NCI-H1417 (cell line): ENCODE measurements at places on chromosomes 4 and X.

DNA sequence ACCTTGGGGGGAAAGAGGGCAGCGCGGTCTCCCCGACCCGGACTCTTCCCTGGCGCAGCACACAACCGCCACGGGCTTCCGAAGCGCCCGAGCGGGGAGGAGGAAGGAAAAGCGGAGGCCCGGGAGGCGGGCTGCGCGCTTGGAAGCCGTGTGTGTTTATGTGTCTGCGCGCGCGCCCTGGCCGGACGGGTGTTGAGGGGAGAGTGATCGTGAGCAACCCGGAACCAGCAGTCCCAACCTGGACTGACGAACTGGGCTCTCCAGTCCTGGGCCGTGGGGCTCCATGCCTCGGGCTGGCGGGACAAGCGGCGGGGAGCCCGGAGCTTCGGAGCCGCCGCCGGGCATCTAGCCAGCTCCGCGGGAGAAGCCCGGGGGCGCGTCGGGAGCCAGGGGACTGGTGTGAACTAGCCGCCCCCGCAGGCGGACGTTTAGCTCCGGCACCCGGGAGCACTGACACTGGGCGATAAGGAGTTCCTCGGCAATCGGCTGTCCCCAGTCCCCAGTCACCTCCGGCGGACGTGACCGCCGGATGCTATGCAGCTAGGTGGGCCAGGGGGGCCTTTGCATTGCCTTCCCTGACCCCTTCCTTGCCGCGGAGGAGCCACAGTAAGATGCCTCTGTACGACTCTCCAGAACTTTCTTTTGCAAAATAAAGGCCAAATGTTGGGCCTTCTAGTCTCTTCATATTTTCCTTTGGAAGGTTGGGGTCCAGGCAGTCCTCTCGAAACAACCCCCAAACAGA, 74.8 kb upstream of the BCOR start:
- DNase-seq = no peak

DNA sequence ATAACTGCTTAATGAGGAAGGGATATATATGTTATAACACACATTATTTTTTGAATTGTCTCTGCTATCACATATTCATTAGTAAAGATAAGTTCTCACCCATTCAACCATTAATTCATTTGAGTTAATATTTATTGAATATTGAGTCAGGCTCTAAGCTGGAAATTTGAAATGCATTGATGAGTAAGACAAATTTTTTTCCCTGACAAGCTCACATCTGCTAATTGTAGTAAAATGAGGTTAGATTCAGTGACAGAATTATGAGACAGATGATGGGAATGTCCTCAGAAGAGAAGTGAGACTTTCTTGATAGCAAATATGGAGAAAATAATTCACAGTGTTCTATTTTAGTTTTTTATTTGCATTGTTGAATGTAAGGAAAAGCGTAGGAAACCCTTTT, 194.3 kb downstream of the SLC4A4 start:
- no peak for DNase-seq

DNA sequence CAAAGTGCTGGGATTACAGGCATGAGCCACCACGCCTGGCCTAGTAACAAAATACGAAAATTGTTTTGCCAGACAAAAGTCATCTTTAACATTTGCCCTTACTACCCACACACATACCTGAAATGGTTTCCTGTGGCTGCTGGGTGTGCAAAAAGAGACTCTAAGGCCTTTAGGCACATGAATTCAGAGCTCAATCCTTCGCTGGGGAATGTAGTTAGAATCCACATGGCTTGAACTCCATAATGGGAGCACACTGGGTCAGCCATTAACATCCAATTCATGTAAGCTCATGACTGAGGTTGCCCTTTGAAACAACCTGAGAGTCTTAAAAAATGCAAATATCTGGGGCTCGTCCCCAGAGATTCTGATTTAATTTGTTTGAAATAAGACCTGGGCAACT, 87.8 kb downstream of the HPGD start:
- DNase-seq = no peak

DNA sequence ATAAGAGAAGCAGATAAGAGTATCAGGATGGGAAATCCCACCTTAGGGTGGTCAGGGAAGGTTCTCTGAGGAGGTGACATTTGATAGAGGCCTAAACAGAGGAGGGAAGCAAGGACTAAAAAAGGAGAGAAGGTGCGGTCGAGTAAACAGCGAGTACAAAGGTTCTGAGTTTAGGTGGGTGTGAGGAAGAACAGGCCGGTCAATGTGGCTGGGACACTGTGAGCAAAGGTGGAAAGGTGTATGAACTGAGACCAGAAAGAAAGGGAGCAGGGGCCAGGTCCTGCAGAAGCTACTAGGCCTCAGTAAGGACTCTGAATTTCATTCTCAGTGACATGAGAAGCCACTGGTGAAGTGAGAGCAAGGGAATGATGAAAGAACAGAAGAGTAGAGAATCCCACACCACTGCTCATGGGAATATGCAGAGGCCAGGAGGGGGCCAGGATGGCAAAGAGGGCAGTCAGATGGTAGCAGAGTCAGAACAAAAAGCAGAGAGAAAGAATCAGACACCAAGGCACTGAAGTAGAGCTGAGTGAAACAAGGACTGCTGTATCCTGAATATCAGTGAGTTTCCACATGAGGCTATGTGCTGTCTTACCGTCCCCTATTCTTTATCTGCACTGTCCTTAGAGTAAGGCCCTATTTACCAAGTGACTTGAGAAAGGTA, 18.0 kb downstream of the PRSS48 start:
- DNase-seq = no peak

DNA sequence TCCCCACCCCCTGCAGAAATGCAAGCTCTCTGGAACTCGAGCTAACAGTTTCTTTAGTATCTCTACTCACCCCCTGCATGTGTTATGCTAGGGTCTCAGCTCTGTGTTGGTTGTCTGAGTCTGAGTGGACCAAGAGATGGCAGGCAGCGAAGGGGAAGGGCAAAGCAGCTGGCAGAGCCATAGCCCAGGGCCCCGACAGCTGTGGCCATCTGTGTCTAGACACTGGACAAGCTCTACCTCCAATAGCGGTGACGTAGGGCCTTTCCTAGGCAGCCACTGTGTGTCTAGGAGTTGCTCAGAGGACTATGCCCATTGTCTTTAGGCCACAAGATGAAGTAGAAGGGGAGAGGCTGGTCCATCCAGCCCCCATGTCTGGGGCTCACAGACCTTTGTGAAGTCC, 79.2 kb downstream of the EFNB1 start:
- DNase-seq = no peak

DNA sequence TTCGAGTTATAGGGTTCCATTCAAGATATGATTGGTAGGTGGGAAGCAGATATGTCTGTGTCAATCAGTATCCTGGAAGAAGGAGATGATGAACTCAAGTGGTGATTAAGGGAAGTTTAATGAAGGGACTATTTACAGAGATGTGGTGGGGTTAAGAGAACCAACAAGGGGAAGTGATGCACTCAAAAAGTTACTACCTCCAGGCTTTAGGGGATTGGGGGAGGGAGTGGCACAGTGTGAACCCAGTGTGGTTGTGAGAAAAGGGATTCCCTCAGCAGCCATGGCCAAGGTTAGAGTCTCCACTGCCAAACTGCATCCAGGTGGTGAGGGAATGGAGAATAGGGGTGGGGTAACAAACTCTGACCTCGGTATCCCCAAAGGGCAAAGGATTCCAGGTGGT, 27.9 kb downstream of the PKD2 start:
- DNase-seq = peak; percentile 26

GRCh38 chr4:14607578-14607977, 394.7 kb upstream of the CPEB2 start:
- no peak for DNase-seq

DNA sequence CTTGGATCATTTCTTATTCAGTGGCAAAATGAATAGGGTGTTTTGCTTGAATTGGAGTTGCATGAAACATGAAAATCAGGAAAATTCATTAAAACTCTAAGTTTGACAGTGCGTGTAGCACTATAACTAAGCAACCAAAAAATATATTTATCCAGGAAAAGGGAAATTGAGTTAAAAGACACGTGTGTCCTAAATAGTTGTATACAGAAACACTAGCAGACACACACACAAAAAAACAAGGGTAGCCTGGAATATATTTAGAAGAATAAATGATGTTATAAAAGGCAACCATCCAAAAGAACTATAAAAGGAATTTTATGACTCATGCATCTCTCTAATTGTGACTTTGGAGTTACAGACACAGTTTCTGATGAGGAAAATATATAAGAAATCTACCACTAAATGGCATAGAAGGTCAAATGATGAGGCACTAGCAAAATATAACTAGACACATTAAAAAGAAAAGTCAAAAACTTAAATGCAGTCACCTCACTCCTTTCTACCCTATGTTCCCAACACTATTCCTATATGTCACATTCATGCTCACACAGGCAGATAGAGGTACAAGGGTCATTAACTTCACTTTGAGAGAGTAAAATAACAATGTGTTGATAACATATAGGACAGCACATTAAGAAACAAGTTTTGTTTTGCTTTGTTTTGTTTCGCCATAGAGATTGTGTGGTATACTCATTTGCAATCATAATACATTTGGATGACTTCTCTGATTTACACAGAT, 793.6 kb upstream of the INTU start:
- no peak for DNase-seq

DNA sequence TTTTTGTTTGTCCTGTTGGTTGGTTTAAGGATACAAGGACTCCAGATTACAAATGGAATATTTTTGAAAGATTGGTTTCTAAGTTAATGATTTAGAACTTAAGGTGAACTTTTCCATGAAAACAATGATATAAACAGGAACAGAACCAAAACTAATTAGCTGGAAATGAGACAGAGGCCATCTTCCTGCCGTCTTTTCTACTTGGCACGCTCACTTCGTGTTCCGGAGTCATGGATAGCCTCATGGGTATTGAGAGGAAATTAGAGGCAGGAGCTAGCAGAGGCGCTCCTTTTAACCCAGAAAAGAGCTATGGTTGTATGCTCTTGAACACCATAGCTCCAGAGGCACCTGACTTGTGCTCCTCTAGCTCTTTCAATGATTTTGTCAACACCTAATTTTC, 2.4 kb downstream of the FAM241A start:
- DNase-seq = no peak

GRCh38 chrX:67961516-67961915, 417.7 kb downstream of the AR start:
- no peak for DNase-seq

- DNase-seq = no peak
These were observed 3.4 kb downstream of the SEPTIN11 start for GRCh38 chr4:76952656-76953582.

GRCh38 chrX:42837101-42837726, 59.3 kb upstream of the PPP1R2C start:
- DNase-seq = no peak

DNA sequence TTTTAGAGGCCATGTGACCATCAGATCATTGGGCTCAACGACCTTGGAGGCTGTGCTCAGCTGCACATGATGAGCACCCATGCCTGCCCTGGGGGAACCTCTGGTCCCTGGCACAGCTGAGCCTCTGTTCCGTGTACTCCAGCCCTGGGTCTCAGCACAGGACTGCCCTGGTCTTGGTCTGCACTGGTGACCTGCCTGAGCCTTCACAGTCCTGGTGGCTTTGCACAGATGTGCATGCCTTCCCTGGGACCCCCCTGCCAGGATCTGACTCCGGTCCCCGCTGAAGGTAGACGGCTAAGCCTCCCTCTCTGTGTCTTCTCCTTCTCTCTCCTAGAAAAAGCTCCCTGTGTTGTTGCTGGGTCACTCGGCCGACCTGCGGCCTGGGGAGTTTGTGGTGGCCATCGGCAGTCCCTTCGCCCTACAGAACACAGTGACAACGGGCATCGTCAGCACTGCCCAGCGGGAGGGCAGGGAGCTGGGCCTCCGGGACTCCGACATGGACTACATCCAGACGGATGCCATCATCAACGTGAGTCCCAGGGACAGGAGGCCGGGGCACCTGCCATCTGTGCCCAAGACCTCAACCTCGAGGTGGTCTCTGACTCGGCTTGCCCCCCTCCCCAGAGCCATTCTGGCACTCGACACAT, 21.6 kb downstream of the HTRA3 start:
- no peak for DNase-seq

GRCh38 chr4:133799717-133800315, 401.8 kb downstream of the PABPC4L start:
- DNase-seq = no peak

- no peak for DNase-seq
These were observed 107.4 kb downstream of the HMX1 start for GRCh38 chr4:8763966-8764901.

DNA sequence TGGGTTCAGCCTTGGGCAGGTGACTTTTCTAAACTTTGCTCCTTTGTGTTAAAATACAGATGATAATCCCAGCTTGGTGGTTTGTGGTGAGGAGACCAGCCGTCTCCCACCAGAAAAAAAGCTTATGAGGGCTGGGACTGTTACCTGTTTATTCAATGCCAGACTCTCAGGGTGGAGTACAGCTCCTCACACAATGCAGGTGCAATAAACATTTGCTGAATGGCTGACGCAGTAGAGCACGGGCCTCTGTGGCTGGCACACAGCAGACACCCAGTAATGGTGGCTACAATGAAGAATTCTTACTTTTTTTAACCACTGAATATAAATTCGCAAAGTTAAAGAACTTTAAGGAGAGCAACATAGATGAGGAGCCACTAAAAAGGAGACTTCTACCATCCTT, 30.2 kb downstream of the BEND4 start:
- peak; percentile 4 for DNase-seq

DNA sequence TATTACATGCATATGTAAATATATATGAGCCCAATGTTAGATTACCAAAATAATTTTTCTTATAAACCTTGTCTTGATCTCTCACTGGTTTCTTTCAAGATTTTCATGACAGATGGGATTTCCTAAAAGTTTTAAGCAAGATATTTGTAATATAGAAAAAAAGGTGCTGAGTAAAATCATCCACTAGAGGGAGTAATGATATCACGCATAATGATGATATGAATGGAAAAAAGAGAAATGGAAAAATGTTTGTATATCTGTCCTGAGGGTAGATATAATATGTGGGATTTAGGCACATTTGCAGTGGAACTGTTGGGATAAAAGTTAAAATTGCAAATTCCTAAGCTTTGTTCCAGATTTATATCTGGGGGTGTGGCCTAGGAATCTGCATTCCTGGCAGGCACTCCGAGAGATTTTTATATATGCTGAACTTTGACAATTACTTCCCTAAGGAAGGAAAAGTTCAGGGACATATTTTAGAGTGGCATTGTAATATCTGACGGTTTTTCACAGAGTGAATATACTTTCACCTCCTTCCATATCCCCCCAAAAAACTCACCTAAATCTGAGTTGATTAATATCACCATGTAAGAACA, 60.5 kb downstream of the TMA16 start:
- peak; percentile 63 for DNase-seq

DNA sequence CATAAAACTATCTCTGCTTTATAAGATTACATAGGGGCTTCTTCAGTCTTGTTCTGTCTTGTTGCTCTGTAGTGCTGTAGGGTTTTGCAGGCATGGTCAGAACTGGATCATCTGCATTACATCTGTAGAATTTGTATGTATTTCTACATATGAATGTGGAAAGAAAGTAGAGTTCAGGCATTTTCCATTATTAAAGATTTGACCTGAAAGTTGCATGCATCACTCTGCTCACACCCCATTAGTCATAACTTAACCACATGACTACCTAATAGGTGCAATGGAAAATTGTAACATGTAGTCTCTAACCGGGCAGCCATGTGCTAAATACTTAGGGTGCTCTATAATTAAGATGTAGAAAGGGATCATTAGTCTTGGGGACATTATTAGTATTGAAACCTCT, 45.7 kb upstream of the AGA start:
- no peak for DNase-seq

GRCh38 chr4:133464311-133464710, 315.2 kb downstream of the PCDH10 start:
- DNase-seq = no peak
